Retina (tissue), 1 donor: ENCODE measurements at places on chromosomes 1 and 21.

DNA sequence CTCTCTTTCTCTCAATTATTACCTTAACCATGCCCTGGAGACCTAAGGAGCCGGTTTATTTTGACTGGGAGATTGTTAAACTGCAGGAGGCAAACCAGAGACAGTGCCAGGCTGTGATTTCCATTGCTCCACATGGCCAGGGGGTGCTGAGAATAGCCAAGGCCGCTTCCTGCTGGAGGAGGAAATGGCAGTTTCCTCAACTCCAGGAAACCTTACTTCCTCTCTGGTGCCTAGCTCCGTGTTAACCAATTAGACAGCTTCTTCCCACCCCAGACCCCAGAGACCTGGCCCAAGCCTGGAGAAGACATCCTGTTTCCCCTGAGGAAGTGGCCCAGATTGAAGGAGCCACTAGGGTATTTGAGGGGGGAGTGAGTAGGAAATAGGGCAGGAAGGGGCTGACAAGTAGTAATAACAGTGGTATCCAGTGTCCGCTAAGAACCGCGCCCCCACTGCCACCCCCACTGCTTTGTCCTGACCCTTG lies 161.2 kb downstream of the PLPP3 start:
- DNase-seq: no peak

DNA sequence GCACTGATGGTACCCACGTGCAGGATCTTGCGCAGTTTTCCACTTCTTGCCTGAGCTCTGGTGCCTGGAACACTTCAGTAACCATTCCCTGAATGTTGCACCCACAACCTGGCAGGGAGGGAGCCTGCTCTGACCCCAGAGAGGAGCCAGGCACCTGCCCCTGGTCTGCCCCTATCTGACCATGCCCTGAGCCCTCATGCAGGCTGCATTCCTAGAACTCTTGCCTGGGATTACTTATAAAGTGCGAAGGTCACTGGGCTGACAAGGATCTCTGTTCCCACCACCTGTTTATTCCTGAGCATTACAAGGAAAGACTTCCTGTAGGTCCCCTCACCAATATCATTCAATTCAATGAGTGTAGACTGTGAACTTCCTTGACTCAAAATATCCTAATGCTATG lies 191.9 kb upstream of the FMN2 start:
- DNase-seq: no peak

- peak; percentile 73 for DNase-seq
Observed at GRCh38 chr1:76501586-76502219, 365.6 kb upstream of the ST6GALNAC5 start.

DNA sequence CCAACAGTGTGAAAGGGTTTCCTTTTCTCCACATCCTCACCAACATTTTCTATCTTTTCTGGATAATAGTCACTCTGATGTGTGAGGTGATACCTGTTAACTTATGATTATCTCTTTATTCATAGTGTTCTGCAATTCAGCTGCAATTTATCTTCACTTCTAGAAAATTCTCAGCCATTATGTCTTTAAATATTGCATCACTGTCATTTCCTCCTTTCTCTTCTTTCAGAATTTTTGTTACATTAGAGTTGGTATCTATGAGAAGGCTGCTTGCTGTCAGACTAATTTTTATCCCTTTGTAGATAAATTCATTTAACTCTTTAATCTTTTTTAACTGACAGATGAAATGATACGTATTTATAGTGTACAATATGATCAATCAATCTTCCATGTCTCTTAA lies 30.5 kb upstream of the ATF3 start:
- DNase-seq: no peak

DNA sequence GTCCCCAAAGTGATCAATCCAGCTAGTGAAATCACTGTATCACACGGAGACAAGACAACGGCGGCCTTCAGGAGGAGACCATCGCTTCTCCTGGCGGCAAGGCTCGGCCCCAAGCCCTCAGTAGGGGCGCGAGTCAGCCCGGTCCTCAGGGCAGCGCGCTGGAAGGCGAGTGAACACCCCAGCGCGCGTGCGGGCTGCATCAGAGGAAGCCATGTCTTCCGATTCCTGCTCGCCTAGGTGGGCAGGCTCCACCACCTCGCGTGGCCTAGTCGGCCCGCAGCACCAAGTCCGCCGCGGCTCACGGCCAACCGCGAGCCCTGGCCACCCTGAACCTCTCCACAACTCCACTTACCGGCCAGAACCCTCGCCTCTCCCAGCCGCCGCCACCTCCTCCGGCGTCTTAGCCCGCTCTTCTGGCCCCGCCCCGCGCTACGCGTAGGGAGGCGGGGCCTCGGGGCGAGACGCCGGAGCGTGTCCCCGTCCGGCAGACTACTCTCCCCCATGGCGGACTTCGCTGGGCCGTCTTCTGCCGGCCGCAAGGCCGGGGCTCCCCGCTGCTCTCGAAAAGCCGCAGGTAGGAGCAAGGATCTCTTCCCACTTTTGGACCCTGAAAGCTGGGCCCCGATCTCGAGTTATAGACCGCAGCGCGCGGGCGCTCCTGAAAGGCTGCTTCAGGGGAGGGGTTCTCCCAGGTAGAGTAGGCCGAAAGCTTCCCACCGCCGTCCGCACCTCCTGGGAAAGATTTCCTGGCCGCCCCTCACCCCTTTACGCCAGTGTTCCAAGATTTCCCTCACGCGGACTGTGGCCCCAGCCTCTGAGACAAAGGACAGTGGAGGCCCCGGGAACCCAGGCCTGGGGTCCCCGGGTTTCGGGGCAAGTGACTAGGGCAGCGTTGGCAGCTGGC lies at the start of the genes GLMN and RPAP2:
TSS of gene GLMN (minus strand) at position 415 of the 904 bp plus-strand sequence. CDS start 988 bp downstream, outside the sequence.
TSS of gene RPAP2 (plus strand) at position 487 of the 904 bp plus-strand sequence. CDS start at position 502, 15 bp downstream.
- DNase-seq: peak; percentile 97

DNA sequence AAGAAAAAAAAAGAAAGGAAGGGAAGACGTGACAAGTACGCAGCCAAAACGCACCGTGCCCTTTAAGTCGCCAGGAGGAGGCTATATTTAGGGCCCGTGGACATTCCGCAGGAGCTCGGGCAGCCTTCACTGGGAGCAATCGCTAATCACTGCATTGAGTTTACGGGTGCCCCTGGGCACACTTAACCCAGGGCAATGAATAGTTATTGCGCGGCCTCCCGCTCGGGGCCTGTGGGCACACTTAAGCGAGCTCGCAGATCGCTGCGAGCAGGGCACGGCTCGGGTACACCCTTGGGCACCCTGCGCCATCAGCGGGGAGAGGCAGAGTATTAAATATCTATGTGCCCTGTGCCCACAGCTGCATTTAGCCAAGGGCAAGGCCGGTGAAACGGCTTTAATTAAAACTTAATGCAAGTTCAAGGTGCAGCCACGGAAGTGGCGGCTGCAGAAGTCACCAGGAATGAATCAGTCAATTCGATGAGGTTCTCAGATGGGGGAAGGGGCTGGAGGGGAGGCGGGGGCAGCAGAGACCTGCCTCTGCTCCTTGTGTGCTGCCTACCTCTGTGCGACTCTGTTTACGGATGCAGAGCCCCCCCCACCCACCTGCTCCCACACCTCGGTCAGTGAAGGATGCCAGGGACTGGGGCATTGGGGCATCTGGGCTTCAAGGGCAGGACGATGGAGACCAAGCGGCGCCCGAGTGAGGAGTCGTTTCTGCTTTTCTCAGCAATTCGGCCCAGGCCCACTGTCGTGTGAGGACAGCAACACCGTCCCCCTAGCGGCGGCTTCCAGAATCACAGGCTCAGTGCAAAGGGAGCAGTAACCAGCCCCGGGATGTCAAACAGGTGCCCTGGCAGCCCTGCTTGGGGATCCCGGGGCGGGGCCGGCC lies 51.8 kb upstream of the TARDBP start:
- peak; percentile 89 for DNase-seq

GRCh38 chr1:53076165-53076564 lies 14.2 kb downstream of the PODN start:
- no peak for DNase-seq

DNA sequence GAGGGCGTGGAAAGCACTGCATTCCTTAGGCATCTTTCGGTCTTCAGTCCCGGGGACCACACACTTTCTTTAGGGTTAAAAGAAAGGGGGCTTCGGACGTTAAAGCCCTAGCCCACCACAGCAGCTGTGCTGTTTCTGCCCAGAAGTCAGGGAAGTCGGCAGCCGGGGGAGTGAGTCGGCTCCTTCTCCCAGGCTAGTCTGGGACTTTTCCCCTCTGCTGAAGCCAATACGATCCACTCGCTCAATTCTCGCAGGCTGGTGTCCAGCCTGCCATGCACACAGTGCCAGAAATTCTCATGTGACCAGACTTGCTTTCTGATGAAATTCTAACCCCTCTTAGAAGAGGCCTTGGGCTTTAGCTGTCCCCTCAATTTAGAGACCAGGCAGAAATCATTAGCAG lies 67.7 kb downstream of the BCAR3 start:
- DNase-seq: peak; percentile 49

- no peak for DNase-seq
Observed at GRCh38 chr1:229664133-229664689, 38.2 kb downstream of the URB2 start.

GRCh38 chr1:58971629-58972140 lies 187.8 kb upstream of the JUN start:
- no peak for DNase-seq

DNA sequence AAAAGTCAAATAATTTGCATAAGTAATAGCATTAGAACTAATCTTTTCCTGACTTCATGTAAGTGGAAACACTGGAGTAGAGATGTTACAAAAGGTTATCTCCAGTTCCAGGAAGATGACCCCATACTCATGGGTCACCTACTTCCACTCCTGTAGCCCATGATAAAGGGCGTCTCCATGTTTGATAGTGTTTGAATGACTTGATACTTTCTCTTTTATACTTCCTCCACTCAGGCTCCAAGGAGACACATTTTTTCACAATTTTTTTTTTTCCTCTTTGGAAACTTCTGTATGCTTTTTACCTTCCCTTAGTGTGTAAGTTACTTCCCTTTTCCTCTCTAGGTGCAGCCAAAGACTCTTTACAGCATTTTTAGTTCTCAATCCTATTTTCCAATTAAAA lies 382.1 kb upstream of the B3GALT2 start:
- no peak for DNase-seq

DNA sequence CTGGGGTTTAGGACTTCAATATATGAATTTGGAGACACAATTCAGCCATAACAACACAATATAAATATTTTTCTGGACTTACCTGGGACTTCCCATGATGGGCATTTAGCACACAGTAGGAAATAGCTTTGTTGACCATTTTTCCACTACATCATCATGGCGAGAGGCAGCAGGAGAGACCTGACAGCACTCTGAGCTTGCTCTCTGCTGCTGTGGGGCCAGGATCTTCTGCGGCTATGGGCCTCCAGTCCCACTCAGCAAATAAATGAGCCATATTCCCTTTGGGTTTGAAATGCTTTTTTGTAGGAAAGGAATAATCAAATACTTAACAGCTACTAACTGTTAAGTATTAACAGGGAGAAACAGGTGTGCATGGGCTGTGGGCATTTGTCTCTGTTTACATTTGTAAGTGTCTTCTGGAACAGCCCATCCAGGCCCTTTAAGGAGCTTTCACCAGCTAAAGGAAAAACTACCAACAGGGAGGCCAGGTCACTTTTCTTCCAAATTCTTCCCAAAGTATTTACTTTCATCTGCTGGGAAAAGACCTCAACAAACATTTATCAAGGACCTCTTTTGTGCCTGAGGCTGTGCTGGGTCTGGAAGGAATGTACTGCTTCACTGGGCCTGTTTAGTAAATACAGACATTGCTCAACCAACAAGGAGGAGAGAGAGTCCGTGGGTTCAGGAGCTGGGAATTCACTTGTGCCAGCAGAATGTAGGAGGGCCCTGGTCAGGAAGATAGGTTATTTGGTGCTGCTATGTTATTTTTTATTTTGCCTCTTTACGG lies 133.2 kb downstream of the LRIG2 start:
- no peak for DNase-seq

DNA sequence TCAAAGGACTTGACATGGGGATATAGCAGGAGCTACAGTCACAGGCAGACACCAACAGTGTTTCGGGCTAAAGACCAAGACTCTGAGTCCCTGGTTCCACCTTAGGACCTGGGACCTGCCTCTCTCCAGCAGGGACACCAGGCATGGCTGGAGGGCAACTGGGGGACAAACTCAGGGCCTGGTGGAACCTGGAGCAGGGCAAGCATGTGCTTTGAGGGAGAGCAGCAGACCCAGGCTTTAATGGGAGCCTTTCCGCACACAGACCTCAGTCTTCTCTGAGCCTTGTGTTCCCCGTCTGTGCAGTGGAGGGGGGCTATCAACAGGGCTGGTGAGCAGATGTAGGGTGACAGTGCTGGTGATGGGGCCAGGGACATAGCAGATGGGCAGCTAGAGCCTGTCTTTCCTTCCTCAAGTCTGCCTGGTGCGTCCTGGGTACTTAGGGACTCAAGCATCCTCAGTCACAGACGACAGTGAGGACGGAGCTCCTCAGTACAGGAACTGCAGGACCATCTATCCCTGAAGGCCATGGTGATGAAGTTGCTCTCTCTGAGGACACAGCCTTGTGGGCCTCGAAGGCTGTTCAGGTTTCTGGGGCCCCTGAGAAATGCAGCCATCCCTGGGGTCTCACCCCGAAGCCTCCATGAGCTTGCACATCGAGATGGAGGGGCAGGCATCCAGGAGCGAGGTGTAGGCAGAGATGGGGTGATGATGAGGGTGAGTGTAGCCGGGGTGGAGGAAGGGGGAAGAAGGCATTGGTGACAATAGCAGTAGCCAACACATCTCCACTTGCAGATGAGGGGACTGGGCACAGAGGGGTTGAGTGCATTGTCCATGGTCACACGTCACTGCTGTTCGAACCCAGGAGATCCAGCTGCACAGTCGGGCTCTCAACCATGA lies 593.4 kb downstream of the PTPRU start:
- DNase-seq: peak; percentile 1

- no peak for DNase-seq
Observed at GRCh38 chr1:242412921-242413320, 111.6 kb downstream of the PLD5 start.

- no peak for DNase-seq
Observed at GRCh38 chr1:244212219-244212618, 161.1 kb downstream of the ZBTB18 start.

DNA sequence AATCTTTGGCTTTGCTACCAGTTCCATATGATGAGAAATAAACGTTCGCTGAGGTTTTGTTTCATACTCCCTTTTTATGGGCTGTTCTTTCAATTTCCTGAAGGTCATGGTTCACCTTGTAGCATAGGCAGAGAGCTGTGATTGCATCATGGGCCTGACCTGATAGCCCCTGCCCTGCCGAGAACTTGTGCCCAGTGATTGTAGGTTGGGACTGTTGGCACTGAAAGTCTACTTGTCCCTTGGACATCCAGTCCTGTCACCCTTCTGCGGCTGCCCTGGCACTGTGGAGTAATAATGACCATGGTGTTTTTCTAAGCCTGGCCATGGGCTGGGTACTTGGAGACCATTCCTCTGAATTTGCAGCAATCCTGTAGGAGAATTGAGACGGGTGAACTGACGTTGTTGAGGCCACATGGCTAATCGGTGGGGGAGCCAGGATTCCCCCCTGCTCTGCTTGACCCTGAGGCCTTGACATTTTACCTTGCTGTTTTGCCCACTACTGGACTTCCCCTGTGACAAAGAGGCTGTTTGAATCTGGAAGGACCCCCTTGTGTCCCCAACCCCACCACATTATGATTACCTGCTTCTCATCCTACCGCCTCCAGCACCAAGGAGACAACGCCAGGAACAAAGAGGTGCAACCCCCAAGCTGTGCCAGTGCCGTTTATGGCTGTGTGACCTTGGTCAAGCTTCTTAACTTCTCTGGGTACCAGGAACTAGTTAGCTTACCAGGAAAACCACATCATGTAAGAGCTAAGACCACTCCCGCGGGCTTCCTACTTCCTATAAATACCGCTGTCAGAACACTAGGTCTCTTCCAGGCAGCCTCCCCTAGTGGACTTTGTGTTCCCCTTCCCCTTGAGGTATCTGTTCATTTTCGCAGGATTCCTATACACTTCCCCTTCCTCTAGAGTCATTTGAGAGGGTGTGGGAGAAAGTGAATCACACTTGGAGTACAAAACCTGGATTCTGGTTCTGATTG lies 23.4 kb downstream of the SESN2 start:
- no peak for DNase-seq
